ENCODE measurements at places on chromosomes 5 and 9. TPM values are rescaled to one million over a fixed set of nuclear protein-coding genes. Genes with fewer than 3 reads are reported as not detected.

DNA sequence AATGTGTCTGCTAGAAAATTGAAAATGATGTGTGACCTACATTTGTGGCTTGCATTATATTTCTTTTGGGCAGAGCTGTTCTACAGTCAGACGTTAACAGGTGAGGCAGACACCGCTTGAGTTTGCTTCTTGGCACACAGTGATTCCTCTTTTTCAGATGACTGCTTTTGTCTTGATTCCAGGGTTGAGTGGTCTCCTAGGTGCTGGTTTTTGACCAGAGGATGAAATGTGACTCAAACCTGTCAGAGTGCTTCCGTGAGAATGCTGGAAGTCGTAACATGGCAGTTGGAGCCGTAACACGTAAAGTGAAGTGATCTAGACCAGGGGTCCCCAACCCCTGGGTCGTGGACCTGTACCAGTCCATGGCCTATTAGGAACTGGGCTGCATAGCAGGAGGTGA is 28.3 kb upstream of the NDFIP1 start:
- DNase-seq: no peak

- no peak for DNase-seq
Measured at GRCh38 chr5:12095808-12096281, 191.6 kb upstream of the CTNND2 start.

Gene ZNF346
- total RNA-seq: 10.9 TPM

Gene ZBED3
- total RNA-seq: 9.5 TPM

- peak; percentile 18 for DNase-seq
Measured at GRCh38 chr5:177023303-177023664, 788 bp downstream of the ZNF346 start.

DNA sequence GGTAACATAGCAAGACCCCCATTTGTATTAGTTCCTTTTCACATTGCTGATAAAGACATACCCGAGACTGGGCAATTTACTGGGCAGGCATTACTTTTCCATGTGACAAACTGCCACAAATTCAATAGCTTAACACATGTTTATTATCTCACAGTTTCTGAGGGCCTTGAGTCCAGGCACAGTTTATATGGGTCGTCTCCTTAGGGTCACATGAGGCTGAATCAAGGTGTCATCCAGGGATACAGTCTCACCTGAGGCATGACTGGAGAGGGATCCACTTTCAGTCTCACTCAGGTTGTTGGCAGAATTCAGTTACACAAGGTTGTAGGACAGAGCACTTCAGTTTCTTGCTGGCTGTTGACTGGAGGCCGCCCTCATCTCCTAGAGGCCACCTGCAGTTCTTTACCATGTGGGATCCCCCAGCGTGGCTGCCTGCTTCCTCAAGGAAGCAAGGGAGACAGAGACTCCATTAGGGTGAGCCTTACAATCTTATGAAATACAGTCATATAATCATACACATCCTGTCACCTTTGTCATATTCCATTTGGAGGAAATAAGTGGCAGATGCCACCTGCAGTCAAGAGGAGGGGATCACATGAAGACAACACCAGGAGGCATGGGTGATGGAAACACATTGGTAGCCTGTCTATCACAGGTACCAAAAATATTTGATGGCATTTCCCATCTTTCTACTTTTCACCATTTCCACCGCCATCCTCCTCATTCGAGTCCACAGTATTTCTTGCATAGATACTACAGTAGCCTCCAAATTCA is 15.1 kb upstream of the ERAP1 start:
- no peak for DNase-seq

Gene SLCO6A1
- not detected for total RNA-seq

- no peak for DNase-seq
Measured at GRCh38 chr9:107805201-107805600, 315.6 kb upstream of the KLF4 start.

Gene MLANA
- total RNA-seq: not detected

GRCh38 chr9:125360601-125361000 is 99.0 kb downstream of the GAPVD1 start:
- DNase-seq: no peak

Gene BSPRY
- 32.6 TPM for total RNA-seq

GRCh38 chr5:108144332-108144731 is 237.6 kb downstream of the FBXL17 start:
- DNase-seq: no peak

GRCh38 chr9:97140566-97140965 is 101.6 kb upstream of the CTSV start:
- no peak for DNase-seq

Gene PCDHA1
- not detected for total RNA-seq

DNA sequence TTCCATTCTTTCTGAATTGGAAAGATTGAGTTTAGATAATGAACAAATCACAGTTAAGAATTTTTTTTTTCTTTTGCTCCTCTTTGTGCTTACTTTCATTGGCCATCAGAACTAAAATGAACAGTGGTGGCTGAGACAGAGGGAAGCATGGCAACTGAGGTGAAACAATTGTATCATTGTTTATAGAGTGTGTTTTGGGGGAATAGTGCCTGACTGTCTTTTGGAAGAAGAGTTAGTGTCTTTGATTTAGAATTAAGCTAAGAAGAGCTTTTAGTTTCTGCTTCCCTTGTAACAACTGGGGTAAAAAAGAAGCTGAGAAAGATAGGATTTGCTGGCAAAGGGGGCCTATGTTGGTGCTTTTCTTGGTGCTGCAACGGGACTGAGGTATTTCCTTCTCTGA is 24.0 kb downstream of the HSD17B4 start:
- DNase-seq: no peak

Gene FAM221B
- total RNA-seq: 0.28 TPM

Gene ZDHHC11B
- total RNA-seq: 15.9 TPM

DNA sequence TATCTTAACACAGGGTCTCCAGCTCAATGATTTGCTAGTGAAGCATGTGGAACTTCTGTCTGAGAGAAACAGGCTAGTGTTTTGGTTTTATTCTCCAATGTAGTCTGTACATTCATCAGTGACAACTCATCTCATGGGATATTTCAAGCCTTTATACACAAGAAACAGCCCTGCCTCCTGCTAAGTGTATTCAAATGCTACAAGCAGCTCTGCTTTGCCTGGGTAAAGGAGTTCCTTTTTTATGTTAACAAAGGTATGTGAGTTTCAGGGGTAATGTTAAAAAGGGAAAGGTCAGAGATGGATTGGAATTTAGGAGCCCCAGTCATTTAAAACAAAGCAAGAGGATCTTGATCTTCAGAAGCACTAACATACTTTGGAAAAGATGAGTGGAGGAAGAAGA is 498.7 kb downstream of the ISL1 start:
- DNase-seq: no peak

Gene EDIL3
- total RNA-seq: 38.1 TPM

Data from left colon (tissue), 2 donors.